ENCODE measurements at places on chromosomes 4 and X. TPM values are rescaled to one million over a fixed set of nuclear protein-coding genes. Genes with fewer than 3 reads are reported as not detected.

The CXorf49 gene
- not detected for total RNA-seq

The FATE1 gene
- total RNA-seq: not detected

The PAGE1 gene
- not detected for total RNA-seq

The CSAG3 gene
- not detected for total RNA-seq

Measured in fibroblast of lung (primary cell).